ENCODE measurements at places on chromosomes 4 and X. TPM values are rescaled to one million over a fixed set of nuclear protein-coding genes. Genes with fewer than 3 reads are reported as not detected.

DNA sequence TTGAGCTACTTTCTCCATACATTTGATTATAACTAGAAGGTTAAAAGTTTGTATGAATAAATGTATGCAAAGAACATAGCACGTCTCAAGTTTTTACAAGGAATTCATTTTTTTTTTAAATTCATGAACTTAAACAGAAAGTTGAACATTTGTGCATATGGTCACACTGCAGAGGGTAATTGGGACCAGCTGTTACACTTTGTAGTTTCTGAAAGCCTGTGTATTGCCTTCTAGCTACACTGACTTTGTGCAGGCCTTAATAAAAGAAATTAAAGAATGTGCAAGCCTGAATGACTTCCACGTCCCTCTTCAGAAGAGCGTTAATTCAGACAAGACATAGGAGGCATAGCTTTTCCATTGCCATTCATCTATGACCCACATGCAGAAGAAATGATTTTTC, 153.1 kb upstream of the PCDH18 start:
- DNase-seq: no peak

- DNase-seq: peak; percentile 21
Measured at GRCh38 chr4:40627540-40627939, 2.1 kb downstream of the RBM47 start.

Gene INTS6L
- 0.36 TPM for total RNA-seq

- DNase-seq: no peak
Measured at GRCh38 chrX:35682476-35682875, 115.7 kb upstream of the MAGEB16 start.

DNA sequence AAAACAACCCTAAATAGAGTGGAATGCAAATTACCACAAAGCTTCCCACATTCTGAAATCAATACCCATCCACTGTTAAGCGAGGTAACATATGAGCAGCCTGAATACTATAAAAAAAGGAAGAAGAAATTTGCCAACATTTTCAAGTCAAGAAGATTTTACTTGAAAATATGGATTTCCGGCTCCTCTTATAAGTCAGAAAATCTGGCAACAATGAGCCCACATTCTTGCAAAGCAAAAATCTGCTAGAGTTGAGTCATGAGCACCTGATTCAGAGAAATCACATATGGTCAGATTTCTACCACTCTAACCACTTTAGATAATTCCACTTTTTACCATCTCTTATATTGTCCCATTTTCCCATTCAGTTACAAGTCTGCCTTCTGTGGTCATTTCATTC, 395.7 kb downstream of the DTHD1 start:
- DNase-seq: no peak

DNA sequence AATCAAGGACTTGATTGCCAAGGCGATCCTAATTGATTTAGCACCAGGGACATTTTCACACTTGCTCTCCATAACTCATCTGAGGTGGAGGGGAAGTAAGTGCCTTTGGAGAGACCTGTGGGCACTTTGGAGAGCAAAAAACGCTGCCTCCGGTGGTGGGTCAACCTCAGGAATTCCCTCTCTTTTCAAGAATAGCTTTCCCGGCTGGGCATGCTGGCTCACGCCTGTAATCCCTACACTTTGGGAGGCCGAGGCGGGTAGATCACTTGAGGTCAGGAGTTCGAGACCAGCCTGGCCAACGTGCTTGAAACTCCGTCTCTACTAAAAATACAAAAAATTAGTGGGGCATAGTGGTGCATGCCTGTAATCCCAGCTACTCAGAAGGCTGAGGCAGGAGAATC, 49.2 kb downstream of the PRPS1 start:
- DNase-seq: no peak

DNA sequence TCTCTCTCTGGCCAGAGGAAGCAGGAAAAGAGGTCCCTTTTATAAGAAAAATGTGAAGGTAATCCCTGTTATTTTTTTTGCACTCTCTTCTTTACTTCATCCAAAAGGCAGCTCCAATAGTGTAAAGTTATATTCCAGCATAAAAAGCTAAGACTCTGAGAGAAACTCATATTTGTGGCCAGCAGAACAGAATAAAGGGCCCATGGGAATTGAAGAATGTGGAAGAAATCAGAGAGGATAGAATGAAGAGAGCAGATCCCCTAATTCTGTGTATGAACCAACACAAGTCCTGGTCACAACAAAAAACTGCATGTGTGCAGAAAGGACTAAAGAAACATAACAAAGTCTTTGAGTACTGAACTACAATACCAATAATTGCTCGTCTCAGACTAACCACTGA, 22.3 kb downstream of the RPS6KA6 start:
- no peak for DNase-seq

GRCh38 chr4:35934320-35934981, 309.9 kb downstream of the ARAP2 start:
- peak; percentile 60 for DNase-seq

Gene HMX1
- not detected for total RNA-seq

Gene CHM
- 8.6 TPM for total RNA-seq

DNA sequence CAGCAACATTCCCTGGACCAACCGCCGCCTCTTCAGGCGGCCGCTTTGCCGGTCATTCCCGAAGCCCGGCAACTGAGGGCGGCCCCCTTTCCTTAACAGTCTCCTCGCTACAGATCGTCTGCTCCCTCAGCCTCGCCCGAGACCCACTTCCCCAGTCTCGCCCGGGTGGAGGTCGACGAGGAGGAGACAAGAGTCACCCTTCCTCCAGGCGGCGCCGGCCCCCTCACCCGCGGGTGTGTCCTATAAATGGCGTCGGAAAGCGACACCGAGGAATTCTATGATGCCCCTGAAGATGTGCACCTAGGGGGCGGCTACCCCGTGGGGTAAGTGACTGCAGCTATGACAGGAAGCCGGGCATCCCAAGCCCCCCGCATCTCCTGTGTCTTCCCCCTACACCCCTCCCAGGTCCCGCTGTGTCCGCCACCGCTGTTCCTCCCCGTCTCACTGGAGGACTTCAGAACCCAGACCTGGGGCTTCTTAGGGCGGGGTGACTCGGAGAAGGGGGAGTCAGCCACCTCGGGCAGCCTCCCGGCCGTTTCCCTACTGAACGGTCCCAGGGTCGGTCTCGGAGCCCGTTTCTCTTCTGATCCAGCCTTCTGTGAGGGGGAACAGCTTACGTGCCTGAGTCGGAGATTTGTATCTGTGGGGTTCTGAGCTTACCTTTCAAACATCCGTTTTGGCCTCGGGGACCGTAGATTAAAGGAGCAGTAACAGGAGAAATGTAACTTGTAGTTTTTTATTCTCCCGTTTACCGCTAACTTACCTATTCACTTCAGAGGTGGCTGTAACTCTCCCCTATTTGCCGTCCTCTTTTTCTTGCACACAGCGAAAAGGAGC, 570 bp downstream of the WDR44 start:
- DNase-seq: peak; percentile 32

GRCh38 chrX:11929476-11929875, 171.4 kb downstream of the MSL3 start:
- DNase-seq: no peak

Gene ZBTB33
- total RNA-seq: 6.1 TPM

Gene EVC2
- not detected for total RNA-seq

GRCh38 chr4:140704964-140705363, 51.2 kb downstream of the TBC1D9 start:
- no peak for DNase-seq

- DNase-seq: no peak
Measured at GRCh38 chr4:3871181-3871852, 105.1 kb downstream of the ADRA2C start.

Gene RTL9
- total RNA-seq: not detected

- DNase-seq: no peak
Measured at GRCh38 chrX:118507766-118508165, 12.2 kb downstream of the DOCK11 start.

GRCh38 chrX:154396973-154397887, 947 bp upstream of the RPL10 start:
- DNase-seq: peak; percentile 88

DNA sequence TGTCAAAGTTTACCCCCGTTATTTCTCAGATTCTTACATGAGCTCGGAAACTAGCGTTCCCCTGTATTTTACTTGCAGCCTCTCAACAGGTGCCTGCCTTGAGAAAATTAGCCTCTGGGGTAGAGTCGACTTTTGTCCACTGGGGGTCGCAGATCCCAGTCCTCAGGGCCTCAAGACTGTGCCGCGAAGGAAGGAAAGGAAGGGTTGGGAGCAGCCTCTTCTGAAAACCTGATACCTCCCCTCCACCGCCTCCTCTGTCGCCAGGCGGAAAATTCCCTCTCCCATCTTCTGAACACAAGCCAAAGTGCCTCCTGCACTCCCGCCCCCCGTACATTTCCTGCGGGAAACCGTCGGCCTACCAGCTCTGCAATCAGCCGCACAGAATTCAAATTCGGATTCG, 44.4 kb upstream of the TMSB15B start:
- DNase-seq: peak; percentile 31

Gene GPAT3
- total RNA-seq: 8.3 TPM

- DNase-seq: no peak
Measured at GRCh38 chr4:143405075-143405730, 68.5 kb downstream of the GAB1 start.

DNA sequence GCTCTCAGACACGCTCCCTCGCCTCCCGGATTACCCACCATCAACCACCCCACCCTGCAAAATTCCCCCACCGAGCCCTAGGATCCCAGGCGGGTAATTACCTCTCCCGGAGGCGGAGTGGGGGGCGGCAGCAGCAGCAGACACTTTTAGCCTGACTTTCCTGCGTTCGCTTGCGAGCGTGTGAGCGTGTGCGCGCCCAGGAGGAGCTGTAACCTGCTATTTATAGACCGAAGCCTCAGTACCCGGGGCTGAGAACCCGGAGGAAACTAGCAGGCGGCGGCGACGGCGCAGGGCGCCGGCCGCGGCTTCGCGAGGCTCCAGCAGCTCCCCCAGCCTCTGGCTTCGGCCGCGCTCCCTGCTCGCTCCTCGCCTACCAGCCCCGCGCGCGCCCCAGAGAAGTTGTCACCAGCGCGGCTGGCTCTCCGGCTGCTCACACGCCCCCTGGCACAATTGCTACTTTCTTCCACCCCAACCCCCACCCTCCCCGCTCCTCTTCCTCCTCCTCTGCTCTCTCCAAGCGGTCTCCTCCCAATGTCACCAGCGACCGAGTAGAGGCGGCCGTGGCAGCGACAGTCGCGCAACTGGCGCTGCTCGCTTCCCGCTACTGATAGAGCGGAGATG, at the start of gene INPP4B:
Gene INPP4B (minus strand): TSS at position 194 of the 621 bp plus-strand sequence.
- DNase-seq: peak; percentile 17

- DNase-seq: no peak
Measured at GRCh38 chrX:54551801-54552200, 21.8 kb downstream of the GNL3L start.

GRCh38 chr4:134632056-134632455, 430.5 kb upstream of the PABPC4L start:
- DNase-seq: no peak

DNA sequence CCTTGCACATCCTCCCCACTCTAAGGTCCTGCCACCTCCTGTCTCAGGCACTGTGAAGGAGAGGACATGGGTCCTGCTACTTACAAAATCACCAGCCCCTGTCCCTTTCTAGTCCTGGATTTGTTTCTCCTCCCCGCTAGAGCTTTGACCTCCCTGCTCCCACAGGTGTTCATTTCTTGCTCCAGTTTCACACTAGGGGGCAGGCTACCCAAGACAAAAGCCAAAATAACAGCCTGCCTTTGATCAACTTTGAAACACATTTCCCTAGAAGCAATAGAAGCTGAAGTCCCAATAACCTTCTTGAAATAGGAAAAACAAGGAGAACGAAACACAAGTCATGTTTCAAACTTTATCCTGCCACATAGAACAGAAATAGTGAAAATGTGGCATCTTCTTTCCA, 164.4 kb downstream of the QDPR start:
- DNase-seq: peak; percentile 42

GRCh38 chr4:144547678-144548298, 98.2 kb upstream of the HHIP start:
- DNase-seq: no peak

GRCh38 chr4:147548256-147548655, 67.4 kb downstream of the EDNRA start:
- DNase-seq: no peak

DNA sequence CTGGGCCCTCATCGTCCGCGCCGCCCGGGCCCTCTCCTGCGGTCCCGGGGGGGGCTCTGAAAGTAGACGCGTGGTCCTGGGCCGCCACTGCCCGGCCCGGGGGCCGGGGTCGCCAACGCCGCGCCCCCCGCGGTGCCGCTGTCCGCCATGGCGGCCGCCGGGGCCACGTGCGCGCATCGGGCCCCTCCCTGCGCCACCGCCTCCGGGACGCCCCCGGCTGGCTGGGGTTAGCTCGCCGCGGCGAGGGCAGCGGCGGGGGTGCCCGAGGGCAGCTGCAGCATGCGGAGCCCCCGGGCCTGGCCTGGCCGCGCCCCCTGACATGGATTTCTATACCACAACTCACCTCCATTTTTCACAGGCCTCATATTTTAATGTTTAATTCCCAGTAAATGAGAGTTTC, 61.8 kb downstream of the ELF2 start:
- no peak for DNase-seq

DNA sequence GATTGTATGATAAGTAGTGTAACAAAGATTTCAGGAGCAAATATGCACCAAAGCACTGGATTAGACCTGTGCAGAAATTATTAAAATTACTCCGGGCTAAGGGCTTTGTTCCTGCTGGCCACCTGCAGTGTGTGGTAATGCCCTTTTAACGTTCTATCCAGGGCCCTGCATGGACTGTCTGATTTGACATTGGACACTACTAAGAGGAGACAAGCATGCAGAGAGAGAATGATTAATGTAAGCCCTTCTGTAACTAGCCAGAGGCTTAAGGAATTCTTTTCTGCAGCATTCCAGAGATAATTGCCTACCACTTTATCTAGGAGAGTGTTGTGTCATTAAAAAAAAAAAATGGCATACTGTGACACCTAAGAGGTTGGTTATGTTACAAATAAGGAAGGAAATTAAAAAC, 117.0 kb downstream of the PCDH7 start:
- DNase-seq: no peak

DNA sequence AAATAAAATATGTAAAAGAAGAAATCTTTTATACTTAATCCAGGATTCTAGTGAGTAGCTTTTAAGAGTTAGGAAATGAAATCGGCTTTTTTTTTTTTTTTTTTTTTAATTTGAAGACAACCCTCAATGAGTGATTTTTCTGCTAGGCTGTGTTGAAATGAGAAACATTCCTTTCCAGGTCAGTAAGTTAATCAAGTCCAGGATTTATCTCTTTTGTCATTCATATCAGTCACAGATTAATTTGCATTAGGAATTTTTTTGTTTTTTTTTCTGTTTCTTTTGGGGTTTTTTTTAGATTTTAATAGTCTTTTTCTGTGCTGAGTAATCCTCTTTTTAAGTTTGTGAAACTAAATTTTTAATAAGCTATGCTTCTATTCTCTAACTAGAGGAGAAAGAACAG, 448.1 kb downstream of the ADGRL3 start:
- DNase-seq: no peak

DNA sequence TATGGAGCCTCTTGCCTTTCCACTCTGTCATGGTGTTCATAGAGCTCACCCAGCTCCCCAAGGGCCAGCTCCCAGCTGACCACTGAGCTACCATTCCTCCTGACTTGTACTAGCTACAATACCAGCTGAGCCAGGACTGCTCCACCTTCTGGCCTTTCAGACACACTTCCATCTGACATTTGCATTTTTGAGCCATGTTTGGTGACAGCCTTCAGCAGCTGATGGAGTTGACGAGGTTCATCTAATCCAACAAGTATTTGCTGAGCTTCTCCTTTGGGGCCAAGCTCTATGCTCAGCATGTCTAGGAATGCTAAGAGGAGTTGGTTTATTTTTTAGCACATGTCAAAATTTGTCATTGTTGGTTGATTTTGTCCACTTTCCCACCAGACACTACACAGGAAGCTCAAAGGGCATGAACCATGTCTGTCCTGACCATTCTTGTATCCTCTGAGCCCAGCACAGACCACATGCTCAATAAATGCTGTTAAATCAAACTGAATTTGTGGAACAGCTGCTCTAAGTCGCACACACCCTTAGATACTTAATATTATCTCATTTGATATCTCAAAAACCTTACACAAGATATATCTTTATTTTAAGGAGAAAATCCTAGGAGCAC, 142.6 kb upstream of the PPARGC1A start:
- peak; percentile 18 for DNase-seq

Gene PAGE5
- total RNA-seq: not detected
